ENCODE measurements at places on chromosomes 11 and 22.

DNA sequence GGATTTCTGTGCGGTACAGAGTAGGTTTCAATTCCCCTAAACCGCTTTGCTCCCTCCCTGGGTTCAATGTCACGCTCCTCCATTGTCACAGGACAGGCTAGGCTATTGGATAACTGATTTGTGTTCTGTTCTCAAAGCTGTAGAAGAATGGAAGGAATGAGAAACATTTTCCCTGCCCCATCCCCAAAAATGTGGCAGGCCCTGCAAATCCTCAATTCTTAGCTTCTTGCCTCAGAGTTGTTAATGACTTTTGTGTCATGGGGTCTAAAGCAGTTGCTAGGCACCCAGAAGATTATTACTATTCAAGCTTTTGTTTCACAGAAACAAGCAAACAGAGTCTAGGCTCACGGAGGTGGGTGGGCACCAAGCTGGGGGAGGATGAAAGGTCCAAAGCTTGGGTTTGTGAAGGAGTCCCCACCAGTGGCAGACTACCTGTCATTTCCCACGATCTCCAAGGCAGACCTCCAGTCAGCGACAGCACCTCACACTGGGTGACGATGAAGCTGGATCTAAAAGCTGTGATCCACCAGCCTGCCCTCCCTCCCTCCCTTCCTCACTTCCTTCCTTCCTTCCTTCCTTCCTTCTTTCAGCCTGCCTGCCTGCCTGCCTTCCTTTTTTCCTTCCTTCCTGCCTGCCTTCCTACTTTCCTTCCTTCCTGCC is 1080.2 kb downstream of the OPCML start:
- no peak for DNase-seq

GRCh38 chr11:84549217-84549616 is 1077.9 kb downstream of the DLG2 start:
- DNase-seq: no peak

GRCh38 chr11:109564241-109564640 is 142.3 kb downstream of the C11orf87 start:
- DNase-seq: no peak

GRCh38 chr11:129938764-129939163 is 43.4 kb upstream of the NFRKB start:
- no peak for DNase-seq

GRCh38 chr11:134358165-134358855 is 26.5 kb downstream of the GLB1L2 start:
- DNase-seq: no peak

DNA sequence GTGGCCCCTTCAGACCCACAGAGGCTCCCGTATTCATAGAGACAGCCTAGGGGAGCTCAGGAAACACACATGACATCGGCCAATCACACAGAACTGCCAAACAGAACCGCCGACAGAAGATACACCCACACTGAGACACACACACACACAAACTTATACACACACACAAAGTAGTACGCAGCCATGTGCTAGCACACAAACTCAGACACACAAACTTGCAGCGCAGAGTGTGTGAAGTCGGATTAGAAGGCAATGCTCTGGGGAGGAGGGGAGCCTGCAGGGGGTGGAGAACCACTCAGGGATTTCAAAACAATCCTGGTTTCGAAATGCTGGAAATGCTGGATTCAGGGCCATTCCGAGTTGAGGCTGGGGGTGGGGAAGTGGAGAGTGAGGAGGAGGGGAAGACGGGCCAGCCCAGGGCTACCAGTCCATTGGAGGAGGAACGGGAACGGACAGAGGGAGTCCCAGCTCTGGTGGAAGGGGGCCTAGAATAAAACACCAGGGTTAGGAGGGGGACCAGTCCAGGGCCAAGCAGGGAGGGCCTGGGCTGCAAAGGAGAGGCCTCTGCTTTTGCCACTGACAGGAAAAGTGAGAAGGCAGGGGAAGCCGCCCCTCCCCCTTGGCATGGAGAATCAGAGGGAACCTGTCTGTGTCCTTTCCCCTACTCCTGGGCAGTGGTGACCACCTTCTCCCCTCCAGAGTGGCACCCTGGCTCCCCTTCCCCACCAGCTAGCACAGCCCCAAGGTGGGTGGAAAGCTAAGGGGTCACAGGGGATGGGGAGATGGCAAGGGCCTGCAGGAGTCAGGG is 4.4 kb downstream of the BCL9L start:
- DNase-seq: no peak

GRCh38 chr11:40168414-40168813 is 1291.0 kb downstream of the LRRC4C start:
- DNase-seq: no peak

DNA sequence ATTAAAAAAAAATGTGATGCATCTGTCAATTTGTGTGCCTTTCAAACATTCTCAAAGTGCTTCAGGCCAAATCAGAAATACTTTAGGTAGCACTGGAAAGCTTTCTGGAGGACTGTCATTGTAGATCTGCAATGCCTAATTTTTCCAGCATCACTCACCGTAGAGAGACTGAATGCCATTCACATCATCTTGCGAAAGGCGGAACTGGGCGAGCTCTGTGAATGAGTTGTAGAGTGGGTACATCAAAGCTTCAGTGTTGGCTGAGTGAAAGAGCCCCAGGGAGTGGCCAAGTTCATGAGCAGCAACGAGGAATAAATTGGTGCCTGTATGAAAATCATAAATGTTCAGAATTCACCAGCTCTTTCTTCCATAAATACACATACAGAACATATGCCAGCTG is 4.0 kb downstream of the MMP10 start:
- DNase-seq: no peak

DNA sequence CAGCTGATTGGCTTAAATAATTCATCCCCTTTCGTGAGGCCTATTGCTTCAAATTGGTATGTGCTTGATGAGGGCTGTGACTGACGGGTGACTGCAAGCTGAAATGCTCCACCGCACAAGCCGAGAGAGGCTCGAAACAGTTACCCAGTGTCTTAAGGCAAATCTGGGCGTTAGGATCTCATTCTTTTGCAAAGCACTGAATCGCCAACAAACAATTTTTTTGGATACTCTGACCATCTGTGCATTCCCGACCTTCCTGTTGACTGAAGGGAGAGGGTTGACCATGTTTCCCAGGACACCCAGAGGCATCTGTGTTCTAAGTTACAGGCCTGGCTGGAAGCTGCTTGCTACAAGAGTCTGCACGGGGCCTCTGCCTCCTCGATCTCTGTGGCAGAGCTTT is 32.1 kb downstream of the CACNG2 start:
- no peak for DNase-seq

DNA sequence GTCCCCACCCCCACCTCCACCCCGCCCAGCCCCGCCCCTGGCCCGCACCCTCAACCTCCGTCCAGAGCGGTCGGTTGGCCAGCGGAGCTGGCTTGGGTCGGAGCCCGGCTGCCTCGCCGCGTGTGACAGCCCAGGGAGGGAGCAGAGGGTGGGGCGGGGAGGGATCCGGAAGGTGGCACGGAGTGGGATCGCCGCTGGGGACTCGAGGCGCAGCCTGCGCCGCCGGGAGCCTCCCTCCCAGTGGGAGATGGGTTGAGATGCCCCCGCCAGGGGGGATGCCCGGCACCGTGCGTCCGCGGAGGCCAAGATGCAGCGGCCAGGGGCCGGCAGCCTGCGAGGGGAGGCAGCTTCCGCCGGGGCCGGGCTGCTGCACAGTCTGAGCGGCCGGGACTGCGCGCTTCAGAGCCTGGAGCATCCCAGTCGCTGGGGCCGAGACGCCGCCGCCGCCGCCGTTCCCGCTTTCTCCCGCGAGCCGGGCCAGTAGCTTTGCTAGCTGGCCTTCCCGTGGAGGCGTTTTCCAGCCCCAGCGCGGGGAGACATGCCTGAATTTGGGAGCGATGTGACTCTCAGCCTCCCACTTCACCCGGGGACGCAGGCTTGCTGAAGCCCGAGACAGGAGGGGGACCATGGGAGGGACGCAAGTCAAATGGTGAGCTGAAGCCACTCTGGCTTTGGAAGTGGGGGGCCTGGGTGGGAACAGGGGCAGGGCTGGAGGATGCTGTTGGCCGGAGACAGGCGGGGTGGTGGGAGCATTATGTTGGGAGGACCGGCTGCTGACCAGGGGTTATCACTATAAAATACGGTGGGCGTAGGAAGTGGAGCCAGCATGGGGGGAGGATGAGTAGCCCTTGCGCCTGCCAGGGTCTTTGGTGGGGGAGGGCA is 40.2 kb downstream of the DIXDC1 start:
- no peak for DNase-seq

DNA sequence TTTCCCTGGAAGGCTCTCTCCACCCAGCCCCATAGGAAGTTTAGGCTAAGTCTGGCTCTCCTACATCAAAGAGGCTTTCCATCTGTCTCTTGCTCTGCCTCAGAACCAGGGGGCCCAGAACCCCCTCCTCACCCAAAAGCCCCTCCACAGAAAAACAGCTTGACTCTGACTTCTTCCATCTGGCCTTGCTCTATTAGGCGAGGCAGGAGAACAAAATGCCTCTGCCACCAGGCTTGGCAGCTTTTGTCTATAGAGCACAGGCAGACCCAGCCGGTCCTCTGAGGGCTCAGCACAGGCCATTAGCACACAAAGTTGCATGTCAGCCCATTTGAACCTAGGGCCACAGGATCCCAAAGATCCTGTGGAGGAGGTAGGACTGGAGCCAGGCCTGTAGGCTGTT is 75.7 kb upstream of the SUSD2 start:
- DNase-seq: no peak

- DNase-seq: no peak
Observed at GRCh38 chr11:127195501-127196120, 195.0 kb upstream of the KIRREL3 start.

DNA sequence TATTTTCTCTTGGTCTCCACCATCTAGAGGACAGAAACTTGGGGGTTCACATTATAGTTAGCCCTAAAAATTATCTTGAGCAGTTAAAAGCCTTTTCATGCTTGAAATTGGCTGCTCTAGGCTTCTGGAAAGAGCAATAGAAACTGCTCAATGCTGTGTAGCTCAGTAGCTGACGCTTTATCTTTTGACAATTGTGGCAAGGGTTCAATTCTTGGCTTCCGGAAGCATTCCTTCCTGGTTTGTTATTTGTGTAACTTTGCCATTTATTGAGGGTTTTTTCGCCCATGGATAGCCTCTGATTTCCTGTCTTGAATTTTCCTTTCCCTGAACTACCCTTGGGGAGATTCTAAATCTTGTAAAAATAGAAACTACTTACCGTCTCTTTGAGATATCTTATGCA is 10.3 kb upstream of the OR56A1 start:
- no peak for DNase-seq

DNA sequence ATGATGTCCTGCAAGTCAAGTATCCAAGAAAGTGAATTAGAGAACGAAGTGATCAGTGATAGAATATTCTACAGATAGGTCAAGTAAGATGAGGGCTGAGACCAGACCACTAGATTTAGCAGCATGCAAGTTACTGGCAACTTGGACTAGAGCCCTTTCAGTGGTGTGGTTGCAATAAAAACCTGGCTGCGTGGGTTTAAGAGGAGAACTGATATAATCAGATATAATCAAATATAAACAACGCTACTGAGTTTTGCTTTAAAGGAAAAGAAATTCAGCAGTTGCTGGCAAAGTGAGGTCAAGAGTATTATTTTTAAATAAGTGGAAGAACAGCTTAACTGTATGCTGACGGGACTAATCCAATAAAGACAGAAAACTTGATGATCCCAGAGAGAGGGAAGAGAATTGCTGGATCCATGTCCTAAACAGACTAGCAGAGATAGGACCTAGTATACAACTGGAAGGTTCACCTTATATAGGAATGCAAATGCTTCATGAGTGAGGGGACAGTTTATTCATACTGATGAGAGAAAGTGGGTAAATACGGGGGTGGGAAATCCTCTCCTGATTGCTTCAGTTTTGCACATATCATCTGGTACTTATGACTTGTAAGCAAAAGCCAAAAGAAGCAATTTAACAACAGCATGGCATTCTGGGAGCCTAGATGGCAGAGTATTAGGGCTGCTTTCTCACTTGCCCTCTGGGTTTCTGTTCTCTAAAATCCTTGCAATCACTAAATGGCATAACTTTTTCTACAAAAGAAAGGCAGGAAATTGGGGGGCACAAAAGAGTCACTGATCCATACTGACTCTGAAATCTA is 146.2 kb downstream of the RBFOX2 start:
- peak; percentile 45 for DNase-seq

DNA sequence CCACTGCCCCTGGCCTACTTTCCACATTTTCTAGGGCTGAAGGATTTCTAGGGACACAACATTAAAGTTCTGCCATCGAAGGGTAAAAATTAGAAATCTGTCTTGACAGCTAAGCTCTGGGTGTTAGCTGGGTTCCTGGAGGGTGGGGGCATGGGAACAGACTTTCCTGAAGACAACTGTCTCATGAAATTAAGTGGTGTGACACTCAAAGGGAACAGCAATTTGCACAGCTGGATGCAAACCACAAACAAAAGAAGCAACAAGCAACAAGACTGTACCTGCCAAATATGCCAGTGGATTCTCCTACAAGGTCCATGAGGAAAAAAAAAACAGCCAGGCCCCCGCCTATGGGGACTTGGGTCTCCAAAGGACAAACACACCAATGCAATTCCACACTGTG is 32.5 kb downstream of the WT1 start:
- no peak for DNase-seq

GRCh38 chr11:123477205-123477907 is 47.3 kb downstream of the GRAMD1B start:
- DNase-seq: no peak

- DNase-seq: no peak
Observed at GRCh38 chr11:134731213-134731961, 319.3 kb upstream of the B3GAT1 start.

DNA sequence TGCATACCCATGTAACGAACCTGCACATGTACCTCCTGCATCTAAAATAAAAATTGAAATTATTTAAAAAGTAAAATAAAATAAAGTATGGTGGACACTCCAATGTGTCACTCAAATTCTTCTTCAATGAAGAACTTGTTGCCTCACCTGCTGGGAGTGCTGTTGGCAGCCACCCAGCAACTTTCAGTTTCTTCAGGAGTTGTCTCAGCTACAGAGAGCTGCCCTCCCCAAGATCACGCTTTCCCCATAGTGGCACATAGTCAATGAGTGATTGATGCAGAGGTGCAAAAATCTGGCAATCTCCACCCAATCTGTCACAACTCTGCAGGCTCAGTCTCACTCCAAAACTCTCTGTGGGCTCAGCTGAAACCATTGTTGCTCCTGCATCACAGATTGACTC is 92.3 kb upstream of the C11orf87 start:
- DNase-seq: no peak

DNA sequence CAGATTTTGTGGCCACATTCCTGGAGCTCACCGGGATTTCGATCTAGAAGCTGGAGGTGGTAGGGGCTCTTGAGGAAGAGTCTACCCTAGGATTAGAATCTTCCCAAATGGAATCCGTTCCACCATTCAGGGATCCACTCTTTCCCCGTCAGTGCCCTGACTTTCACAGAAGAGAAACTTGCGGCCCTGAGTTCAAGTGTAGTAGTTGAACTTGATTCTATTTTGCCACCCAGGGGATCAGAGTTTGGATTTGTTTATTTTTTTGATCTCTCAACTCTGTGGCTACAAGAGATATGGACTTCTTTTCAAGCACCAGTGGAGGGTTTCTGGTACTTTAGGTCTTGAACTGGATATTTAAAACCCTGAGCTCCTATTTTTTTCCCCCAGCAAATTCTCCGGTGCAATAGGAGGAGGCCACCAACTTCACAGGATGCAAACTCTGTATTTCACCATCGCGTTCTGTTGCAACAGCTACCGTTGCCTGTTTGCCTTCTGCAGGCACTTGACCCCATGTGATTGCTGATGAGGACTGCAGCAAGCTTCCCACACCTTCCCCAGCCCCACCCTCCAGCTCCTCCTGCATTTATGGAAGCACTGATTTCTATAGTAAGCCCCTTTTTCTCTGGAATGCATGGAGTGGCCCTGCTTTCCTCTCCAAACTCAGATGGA is 14.8 kb upstream of the MRGPRF start:
- DNase-seq: no peak
